A673 (cell line): ENCODE measurements at places on chromosomes 13 and 19. TPM values are rescaled to one million over a fixed set of nuclear protein-coding genes. Genes with fewer than 3 reads are reported as not detected.

DNA sequence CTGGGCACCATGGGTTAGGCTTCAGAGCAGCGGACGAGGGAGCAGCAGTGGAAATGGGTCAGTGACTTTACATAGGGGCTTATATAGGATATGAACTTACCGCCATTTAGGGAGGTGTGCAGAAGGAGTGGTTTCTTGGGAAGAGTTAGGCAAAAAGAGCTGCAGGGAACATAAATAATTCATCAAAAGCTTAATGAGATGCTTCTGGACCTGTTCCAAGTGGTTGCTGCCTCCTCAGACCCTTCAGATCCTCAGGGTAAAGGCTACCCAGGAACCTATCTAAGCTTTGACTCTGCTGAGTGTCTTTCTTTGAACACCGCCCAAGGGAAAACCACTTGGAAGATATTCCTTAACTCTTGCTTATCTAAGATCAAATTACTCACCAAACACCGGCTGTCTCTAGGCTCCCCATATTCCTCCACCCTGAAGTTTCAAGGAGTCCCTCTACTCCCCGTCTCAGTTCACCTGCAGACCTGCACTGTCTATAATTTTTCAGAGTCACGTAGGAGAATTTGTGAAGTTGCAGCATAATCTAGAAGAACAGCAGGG is at the start of gene IGFL4:
IGFL4 (minus strand) TSS at position 51 of the 549 bp plus-strand sequence; CDS start at position 11, 40 bp downstream.
- DNase-seq: peak; percentile 38

DNA sequence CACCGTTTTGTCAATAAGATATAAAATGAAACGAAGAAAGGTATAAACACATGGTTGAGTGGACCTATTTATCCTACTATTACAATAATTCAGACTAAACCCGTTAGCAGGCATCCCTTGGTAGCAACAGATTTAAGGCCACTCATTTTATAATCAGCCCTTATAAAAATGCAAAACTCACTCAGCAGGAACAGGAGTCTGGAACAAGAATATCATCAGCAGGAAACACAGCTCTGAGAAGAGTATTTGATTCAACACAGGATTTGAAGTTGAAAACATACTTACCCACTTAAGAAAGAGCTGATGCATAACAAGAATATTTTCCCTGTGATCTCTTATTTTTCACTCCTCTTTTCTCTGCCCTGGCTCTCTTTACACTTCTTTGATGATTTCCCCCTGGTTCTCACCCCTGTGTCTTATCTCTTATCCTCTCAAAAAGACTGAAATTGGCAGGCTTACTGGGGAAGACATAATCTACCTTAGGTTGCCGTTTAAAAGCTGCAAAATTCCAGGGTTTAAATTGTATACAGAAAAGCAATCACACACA is 1722.7 kb downstream of the SLITRK5 start:
- DNase-seq: peak; percentile 56

DNA sequence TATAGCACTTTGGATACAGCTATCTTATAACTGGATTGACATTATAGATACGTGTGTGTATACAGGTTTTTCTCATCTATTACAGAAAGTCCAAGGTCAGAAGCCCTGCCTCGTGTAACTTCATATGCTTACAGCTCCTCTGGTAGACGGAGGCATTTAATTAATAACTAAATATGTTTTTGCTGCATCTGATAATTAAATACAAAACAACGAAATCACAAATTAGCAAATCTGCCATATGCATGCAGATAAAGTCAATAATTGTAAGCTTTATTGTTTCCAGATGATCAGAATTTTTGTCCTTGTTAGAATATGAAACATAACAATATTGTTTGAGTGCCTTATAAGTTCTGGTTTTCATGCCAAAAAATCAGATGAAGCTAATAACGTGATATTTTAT is 717.7 kb downstream of the LIG4 start:
- DNase-seq: no peak

The PLVAP gene
- total RNA-seq: 0.24 TPM in 1 of 2 replicates, not detected in the other

- DNase-seq: no peak
Measured at GRCh38 chr13:43269037-43269481, 245.7 kb downstream of the DNAJC15 start.
